ENCODE measurements at places on chromosomes 2 and 18.
A peak's percentile ranks its signal among the peaks of the same experiment; 100 is the strongest.

DNA sequence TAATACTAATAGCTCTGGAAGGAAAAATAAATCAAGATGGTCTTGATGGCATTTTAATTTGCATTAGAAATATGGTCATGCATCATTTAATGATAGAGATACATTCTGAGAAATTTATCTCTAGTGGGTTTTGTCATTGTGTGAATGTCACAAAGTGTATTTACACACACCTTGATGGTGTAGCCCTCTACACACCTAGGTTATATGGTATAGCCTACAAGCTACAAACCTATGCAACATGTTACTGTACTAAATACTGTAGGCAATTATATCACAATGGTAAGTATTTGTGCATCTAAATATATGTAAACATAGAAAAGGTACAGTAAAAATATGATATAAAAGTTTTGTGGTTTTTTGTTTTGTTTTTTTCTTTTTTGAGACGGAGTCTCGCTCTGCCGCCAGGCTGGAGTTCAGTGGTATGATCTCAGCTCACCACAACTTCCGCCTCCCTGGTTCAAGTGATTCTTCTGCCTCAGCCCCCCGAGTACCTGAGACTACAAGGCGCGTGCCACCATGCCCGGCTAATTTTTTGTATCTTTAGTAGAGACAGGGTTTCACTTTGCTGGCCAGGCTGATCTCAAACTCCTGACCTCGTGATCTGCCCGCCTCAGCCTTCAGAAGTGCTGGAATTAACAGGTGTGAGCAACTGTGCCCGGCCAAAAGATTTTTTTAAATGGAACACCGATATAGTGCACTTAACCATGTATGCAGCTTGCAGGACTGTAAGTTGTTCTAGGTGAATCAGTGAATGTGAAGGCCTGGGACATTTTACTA lies 83.7 kb upstream of the UBXN4 start:
- peak; percentile 33 for DNase-seq

DNA sequence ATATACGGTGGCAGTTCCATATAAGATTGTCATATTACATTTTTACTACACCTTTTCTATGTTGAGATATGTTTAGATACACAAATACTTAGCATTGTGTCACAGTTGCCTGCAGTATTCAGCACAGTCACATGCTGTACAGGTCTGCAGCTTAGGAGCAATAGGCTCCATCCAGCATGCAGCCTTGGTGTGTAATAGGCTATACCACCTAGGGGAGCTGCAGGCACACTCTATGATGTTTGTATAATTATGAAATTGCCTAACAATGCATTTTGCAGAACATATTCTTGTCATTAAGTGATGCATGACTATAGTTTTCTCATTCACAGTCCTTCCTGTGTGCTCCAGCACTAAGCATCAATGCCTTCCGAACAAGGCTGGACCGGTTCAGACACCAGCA lies 133.4 kb downstream of the NDUFA10 start:
- no peak for DNase-seq

GRCh38 chr18:10913919-10914318 lies 235.4 kb downstream of the PIEZO2 start:
- no peak for DNase-seq

DNA sequence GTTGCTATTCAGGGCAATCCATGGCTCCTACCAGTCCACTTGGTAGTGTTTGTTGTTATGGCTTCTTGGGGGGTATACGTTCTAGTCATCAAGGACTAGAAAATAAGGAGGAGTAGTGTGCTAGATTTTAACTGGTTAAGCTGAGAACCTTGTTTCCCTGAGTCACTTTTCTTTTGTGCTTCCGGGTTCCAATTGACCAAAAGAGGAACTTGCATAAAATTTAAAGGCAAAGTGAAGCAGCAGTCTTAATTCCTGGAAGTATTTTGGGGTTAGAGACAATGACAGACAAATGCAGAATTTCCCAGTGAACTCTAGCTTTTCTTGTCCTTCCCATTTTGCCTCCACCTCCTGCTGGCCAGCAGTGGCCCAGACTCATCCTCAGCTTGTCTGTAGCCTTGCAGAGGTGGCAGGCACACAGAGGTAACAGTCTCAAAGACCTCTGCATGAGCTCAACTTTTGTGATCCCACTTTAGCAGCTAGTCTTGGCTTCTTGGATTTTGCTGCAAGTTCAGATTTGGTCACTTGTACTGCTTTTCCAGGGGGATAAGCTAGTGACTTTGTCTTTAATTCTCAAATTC lies 1105.8 kb upstream of the NXPH2 start:
- no peak for DNase-seq

DNA sequence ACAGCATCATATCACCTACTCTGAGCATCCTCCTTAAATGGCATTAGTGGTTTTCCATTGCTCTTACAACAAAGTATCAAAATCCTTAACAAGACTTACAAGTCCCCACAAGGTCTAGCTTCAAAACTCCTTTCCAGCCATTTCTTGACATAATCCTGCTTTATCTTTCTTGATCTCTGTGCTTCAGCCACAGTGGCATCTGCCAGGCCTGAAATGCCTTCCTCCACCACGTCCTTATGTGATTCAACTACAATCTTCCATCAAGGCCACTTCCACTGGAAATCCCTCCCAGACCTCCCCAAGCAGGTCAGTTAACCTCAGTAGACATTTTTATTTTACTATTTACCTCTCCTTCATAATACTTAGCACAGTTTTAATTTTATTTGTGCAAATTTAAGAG lies 83.8 kb upstream of the CCDC150 start:
- no peak for DNase-seq

GRCh38 chr2:215751200-215751910 lies 262.0 kb downstream of the MREG start:
- DNase-seq, result no peak

- DNase-seq, result no peak
Measured at GRCh38 chr2:72917877-72918553, 696 bp downstream of the EMX1 start.

DNA sequence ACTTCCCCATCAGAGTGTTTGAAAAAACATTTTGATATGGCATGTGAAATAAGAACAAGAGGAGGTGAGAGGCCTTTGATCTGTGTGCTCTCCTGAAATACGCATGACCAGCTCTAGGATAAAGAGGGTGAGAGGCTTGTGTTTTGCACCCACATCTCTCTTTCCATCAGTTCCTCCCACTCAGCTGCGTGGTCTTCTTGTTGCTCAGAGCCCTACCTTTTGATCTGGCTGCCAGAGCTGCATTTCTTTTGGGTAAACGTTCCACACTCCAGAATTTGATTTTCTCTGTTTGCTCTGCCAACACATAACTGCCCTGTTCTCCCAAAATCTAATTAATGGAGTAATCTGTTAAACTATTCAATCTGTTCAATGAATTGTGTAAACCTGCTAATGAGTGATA lies 72.0 kb upstream of the FN1 start:
- no peak for DNase-seq

DNA sequence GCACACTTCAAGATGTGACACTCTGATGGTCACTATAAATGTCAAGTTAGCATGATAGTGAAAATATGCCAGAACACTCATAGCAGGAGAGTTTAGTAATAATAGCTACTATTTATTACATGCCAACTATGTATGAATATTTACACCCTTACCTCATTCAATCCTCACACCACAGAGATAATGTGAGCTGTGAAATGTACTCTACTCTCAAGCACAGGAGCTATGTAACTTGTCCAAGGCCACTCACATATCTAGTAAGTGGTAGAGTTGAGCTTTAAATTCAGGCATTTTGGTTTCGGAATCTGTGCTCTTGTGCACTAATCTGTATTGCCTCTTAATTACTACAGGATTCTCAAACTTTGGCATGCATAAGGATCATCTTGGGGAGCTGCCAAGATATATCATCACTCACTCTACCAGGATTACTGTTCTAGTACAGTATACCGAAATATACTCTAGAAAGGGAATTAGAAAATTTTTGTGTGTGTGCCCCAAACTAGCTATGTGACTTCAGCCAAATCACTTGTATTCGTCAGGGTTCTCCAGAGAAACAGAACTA lies 154.3 kb downstream of the PLCL1 start:
- DNase-seq, result no peak

- no peak for DNase-seq
Measured at GRCh38 chr18:55477860-55478581, 110.0 kb downstream of the TCF4 start.

DNA sequence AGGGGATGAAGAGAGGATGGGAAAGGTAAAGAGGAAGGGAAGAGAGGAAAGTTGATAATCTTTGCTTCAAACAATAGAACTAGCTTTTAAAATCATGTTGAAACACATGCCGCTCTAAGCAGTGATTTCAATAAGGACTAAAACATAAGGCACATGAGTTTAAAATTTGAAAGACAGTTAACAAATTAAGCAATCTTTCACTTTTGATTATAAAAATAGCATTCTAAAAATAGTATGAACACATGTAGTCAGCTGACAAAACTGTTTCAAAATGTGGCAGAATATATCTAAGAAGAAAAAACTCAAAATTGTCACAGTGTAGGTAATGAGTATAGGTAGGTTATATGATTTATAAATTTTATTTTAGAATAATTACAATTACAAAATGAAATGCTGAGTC lies 25.3 kb downstream of the PSME4 start:
- no peak for DNase-seq

GRCh38 chr18:65632236-65632635 lies 118.6 kb upstream of the CDH7 start:
- DNase-seq, result no peak

- DNase-seq, result peak; percentile 13
Measured at GRCh38 chr2:241035818-241036396, 37.5 kb downstream of the SNED1 start.

GRCh38 chr2:232658217-232658785 lies 24.9 kb downstream of the EFHD1 start:
- no peak for DNase-seq

GRCh38 chr18:56109757-56110156 lies 521.8 kb upstream of the TCF4 start:
- no peak for DNase-seq

GRCh38 chr2:39696838-39697237 lies 31.1 kb downstream of the TMEM178A start:
- DNase-seq, result no peak

- DNase-seq, result no peak
Measured at GRCh38 chr2:50335433-50335832, 696.5 kb downstream of the NRXN1 start.

DNA sequence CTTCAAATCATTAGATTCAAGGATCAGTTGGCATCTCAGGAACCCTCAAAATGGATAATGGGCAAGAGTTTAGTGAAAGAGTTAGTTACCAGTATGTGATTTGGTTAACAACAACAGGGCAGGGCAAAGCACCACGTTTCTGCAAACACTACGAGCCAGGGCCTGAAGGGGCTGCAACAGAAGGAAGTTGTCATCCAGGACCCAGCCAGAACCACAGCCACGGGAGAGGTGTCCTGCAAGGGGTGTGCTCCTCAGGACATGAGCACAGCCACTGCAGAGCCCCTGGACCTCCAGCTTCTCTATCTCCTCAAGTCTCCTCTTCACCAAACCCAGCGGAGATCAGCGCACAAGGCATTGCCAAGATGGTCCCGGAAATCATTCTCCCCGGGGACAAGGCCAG lies 173.3 kb upstream of the PIEZO2 start:
- no peak for DNase-seq

DNA sequence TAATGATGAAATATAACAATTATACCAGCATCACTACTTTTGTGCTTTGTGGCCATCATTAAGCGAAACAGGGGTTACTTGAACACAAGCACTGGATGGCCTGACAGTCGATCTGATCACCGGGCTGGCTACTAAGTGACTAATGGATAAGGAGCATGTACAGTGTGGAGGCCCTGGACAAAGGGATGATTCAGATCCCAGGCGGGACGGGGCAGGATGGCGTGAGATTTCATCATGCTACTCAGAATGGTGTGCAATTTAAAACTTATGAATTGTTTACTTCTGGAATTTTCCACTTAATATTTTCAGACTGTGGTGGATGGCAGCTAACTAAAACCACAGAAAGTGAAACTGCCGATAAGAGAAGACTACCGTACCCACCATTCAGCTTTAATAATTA lies 7.0 kb upstream of the CLIP4 start:
- no peak for DNase-seq

DNA sequence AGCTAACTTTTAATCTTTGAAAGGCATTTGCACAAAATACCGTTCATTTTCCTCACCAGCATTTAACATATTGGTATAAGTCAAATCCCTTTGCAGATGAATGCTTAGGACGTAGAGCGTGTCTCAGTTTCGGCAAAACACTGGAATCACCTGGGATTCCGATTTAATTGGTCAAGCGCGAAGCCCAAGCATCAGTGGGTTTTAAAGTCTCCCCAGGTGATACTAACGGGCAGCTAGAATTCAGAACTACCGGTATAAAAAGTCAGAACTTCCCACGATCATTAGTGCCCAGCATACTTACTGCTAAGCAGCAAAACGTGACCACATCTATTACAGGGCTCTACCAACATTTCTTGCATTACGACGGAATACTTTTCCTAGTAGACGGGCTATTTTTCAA lies 24.6 kb downstream of the ALPK2 start:
- no peak for DNase-seq

GRCh38 chr2:20169796-20170703 lies 54.9 kb downstream of the SDC1 start:
- no peak for DNase-seq

DNA sequence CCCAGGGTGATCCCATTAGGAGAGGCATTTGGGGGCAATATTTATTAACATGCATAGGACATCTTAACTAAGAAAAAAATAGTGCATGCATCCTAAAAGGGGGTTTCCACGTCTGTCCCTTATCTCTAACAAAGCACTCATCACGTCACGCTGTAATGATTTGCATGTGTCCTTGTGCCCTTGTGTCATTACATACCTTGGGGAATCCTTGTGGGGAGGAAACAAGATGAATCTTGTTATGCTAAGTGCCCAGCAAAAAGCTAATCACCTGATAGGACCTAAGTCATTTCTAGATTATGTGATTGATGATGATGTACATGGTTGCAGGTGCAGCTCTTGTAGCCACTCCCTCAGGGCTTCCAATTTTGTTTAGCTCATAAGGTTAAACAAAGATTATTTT lies 250.9 kb downstream of the FBXO15 start:
- no peak for DNase-seq

DNA sequence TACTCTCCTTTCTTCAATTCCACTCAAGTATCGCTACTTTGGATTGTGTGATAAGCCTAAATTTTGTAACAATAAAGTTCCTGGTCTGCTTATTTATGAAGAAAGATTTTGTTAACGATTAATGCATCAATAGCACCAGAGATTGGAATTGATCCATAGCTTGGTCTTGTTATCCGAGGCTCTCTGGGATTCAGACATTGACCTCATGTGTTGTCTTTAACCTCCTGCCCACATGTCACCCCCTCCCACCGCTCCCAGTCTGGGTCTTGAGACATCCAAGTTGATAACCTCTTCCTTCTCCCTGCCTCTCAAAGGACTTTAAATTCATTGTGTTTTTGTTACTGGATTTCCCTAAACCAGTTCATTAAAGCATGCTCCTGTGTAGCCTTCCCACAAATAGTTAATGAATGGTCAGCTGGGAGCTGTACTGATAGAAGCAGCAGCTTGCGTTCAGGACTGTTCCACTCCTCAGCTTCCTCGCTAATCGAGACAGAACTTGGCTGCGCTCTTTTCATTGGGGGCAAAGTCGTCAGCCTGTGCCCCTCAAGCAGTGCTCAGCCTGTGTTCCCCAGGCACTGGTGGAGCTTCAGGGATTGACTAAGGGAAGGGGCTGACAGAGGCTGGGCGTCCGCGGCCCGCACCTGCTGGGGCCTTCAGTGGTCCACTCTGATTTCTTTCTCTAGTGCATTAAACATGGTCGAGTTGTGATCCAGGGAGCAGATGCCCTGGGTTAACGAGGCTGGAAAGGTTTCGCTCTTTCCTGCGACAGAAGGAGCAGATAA lies 18.9 kb downstream of the ASB1 start:
- no peak for DNase-seq

GRCh38 chr2:106816974-106817373 lies 69.0 kb downstream of the ST6GAL2 start:
- no peak for DNase-seq

GRCh38 chr2:53530126-53530525 lies 237.5 kb upstream of the CHAC2 start:
- no peak for DNase-seq
